ENCODE measurements at places on chromosomes 11 and 22.

- no peak for DNase-seq
These were observed 150.9 kb downstream of the TBC1D22A start for GRCh38 chr22:46913351-46913750.

GRCh38 chr22:35889071-35889470 lies 139.6 kb downstream of the RBFOX2 start:
- DNase-seq = no peak

DNA sequence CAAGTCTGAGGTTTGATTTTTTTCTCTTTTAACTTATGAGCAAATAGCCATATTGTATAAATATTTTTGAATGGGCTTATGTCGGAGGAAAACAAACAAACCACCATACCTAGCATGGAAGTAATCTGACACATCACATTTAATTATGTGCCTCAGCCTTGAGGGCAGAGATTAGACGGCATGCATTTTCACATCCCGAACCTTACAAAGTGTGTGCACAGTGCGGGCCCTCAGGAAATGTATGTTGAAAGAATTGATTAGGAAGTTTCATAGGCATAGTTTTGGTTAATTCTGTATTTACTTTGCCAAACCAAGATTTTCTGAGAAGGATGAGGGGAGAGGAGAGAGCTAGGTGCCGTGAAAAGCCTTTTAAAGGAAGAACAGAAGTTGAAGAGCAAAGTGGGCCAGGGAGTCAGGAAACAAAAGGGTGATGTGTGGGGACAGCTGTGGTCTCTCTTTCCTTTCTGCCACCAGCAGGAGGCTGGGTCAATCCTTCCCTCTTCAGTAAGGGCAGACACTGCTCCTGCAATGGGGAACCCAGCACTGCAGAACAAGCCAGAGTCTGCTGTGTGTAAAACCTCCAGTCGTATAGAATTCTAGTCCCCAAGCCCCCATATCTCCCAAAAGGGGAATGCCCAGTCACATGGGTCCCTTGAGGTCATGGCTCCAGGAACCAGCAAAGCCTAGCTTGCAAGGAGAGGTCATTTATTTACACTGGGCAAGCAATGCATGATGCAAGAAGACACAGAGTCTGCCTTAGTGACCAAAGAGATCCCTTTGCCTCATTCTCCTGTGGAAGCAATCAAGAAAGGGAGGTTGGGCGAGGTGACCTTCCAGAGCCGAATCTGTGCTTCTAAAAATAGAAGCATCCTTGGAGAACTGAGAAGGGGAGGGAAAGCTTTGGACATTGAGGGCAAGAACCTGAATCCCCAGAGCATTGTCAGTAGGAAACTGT lies 71.1 kb upstream of the OLFML1 start:
- DNase-seq = no peak

DNA sequence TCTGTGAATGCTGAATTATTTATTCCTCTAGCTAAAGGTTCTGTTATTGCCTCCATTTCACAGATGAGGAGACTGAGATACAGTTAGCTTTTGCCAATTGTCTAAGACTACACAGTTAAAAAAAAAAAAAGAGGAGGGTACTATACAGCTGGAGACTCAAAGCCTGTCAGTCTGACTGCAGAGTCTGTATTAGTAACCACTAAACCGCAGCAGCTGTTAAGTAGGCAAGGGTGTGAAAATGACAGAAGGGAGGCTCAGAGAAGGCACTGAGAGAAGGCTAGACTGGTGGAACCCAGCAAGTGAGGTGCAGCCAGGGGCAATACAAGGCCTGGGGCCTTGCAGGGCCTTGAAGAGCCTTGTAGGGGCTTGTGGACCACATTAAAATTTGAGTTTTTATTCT lies 181.2 kb downstream of the CSNK2A3 start:
- DNase-seq = no peak

GRCh38 chr11:71097506-71098240 lies 154.7 kb downstream of the SHANK2 start:
- DNase-seq = no peak

- DNase-seq = no peak
These were observed 88.4 kb downstream of the PDE2A start for GRCh38 chr11:72585762-72586311.

GRCh38 chr22:50376085-50376651 lies 33.0 kb downstream of the PPP6R2 start:
- DNase-seq = no peak

GRCh38 chr11:14127679-14128078 lies 165.2 kb downstream of the SPON1 start:
- no peak for DNase-seq

- DNase-seq = no peak
These were observed 2.5 kb upstream of the IGLL5 start for GRCh38 chr22:22884888-22885840.

DNA sequence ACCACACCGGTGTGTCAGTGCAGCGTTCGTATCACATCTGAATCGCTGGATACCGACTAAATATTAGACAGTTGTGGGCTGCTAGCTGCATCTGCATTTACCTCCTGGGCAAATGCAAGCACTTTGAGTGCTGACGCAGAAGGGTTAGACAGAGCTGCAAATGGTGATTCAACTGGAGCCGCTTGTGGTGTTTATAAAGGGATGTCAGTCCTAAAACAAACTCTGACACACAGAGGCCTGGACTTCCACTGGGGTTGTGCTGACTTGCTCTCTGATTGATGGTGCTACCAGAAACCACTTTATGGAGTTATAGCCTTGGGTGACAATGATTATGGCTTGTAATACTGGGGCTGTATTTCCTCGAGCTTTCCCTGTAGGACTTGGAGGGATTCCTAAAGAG lies 374.4 kb downstream of the NTM start:
- no peak for DNase-seq

DNA sequence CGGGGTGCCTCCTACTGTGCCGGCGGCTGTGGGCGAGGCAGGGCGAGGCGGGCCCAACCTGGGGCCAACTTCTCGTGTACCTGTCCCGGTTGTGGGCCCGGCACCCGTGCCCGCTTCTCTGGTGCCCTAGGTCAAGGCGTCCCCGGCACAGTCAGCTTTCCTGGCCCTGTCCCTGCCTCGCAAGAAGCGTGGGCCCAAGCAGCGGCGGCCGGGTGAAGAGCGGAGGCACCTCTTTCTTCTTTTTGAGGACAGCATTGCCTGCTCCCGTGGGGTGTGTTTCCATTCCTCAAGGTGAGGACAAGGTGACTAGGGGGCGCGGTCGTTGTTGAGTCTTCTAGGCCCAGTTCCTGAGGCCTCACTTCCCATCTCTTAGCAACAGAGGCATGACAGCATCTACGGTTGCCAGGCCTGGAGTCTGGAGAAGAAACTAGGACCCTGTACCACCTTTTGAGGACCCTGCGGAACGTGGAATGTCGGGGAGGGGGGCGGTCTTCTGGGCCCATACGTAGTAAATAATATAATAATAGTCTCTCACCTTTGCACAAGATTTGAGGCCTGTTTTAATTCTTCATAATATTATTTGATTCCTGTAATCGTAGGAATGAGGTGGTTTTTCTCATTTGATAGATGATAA lies 418 bp downstream of the ACO2 start:
- DNase-seq = no peak

DNA sequence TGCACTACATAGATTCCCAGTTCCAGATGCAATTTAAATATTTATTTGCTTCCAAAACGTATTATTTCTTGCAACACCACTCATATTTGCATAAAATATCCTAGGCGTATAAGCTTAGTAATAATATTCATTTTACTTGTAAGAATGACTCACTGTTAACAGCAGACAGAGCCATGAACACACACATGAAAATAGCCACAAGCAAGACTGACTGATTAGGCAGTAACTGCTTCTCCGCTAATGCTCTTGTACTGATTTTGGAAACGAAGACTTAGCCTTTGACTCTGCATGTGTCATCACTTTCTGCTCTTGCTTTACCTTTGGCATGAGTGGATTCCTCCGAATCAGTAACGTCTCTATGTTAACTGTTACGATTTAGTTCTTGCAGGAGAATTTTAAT lies 6.0 kb downstream of the OR10Q1 start:
- no peak for DNase-seq

DNA sequence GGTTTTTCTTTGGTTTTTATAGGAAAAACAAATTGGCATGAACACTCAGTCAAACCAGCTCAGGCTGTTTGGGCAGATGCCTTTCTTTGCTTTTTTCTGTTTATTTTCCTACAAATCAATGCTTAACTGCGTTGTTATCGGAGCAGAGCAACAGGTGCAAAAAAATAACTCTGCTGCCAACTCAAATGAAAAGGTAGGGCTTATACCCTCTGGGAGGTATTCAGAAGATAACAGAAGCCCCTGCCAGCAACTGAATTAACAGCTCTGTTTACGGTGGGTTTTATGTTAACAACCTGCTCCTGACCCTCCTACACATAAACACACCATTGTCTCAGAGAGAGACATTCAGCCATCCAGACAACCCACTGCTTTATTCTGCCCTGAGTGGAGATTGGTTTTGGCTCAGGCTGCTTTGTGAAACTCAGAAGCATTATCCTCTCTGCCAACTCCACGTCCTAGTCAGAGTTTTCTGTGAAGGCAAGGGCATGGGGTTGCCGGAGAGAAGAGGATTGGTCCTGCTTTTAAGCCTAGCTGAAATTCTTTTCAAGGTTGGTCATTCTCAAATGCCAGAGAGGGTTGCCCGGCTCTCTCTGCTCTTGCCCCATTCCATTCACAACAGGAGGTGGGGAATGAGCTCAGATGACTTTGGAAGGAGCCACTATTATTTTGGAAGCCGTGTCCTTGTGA lies 11.4 kb downstream of the EHF start:
- DNase-seq = no peak

DNA sequence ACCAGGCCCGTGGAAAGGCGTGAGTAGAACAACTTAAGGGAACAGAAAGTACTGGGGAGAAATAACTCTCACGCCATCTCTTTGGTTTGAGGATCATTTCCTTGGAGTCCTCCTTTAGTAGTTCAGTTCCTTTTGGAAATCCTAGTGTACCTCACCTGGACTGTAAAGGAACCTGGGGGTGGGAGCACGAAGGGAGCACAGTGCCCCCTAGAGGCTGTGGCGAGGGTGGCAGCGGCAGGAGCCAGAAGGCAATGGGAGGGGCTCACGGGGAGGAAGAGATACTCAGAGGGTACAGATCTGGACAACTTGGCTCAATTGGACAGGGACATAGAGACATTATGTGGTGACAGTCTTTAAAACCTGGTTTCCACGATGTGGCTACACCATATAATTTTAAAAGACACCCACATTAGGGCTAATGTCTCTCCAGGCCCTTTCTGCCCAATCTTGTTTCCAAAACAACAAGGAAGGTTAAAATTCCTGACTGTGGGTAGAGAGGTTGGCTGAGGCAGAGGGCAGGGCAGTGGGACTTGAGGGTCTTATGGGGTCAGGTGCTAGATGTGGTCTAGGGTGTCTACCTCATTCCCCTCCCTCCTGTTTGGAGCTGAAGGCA lies 87.0 kb downstream of the CSNK2A3 start:
- DNase-seq = no peak

GRCh38 chr11:116962108-116962507 lies 124.7 kb upstream of the APOA1 start:
- DNase-seq = no peak

GRCh38 chr22:28867191-28867590 lies 16.2 kb upstream of the ZNRF3 start:
- no peak for DNase-seq

DNA sequence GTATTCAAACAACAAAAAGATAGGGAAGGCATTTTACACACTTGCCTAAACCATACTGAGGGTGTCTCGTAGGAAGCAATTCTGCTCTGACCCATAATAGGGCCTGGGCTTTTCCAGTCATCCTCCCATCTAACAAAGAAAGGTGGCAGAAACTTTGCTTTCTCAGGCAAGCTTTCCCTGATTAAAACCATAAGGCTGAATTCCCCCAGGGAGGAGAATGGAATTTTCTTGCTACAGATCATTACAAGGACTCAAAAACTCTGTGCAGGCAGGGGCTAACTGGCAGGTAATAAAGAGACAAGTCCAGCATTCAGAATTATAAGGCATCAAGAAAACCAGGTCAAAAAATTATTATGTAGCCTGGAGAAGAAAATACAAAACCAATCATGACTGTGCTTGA lies 90.4 kb downstream of the RBFOX2 start:
- no peak for DNase-seq

DNA sequence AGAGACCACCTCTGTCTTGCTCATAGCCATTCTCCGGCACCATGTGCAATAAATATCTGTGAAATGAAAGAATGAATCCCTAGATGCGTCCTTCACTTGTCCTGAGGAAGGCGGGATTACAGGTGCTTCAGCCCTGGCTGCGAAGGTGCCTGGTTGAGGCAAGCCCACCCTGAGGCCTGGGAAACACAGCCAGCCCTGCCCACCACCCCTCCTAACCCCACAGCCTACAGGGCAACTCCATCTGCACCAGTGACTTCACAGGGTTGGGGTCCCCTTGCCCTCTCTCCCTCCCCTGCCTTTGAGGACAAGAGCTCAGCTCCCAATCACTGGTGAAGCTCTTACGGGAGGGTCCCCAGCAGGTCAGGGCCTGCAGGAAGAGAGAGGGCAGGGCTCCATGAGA lies 17.5 kb upstream of the SCGB1A1 start:
- DNase-seq = no peak

GRCh38 chr22:23399367-23400285 lies 180.5 kb downstream of the IGLL1 start:
- DNase-seq = no peak

DNA sequence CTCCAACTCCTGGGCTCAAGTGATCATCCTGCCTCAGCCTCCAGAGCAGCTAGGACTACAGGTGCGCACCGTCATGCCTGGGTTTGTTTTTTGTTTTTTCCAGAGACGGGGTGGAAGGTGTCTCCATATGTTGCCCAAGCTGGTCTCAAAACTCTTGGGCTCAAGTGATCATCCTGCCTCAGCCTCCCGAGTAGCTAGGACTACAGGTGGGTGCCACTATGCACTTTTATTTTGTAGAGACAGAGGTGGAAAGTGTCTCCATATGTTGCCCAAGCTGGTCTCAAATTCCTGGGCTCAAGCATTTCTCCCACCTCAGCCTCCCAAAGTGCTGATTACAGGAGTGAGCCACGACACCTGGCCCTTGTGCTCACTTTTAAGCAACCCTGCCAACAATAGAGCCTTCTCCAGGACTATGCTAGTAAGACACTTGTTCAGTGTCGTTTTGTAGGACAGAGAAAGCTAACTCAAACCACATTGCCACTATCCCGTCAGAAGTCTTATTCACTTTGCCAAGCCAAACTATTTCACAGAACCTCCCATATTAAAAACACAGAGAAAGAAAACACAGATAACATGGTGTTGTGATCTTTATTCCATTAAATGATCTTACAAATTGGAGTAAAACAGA lies 9.4 kb upstream of the PLAAT3 start:
- DNase-seq = no peak
